ENCODE measurements at places on chromosomes 3 and 15.
A peak's percentile ranks its signal among the peaks of the same experiment; 100 is the strongest.

DNA sequence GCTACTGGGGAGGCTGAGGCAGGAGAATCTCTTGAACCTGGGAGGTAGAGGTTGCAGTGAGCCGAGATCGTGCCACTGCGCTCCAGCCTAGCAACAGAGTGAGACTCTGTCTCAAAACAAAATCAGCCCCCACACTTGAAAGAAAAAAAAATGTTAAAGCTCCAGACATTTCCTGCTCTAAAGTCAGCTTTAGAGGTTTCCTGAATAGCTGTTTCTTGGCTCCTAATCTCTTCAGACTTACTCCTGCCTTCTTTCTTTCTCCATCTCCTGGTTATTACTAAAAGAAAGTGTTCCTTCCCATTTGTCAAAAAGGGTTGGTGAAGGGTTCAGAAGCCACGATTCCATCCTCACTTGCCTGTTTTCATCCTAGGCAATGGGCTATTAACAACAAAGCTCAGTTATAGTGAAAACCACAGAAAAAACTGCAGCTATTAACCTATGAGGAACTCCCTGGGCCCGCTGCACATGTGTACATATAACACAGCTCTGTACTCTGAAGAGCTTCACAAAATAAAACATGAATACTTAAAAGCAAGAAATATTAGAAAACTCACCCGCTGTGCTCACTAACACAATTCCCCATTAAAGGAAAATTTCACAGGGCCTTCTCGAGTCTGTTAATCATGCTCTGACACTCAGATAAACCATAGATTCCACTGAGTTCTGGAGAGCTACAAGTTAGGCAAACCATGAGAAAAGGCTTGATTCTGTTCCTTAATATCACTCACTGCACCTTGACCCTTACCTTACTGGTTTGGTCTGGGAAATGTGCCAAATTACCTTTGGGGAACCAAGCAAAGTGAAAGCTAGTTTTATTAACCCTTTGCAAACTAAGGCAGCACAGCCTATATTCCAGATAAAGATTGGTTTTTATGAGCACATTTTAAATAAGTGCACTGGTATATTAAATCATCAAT, 89.9 kb upstream of the TSPAN3 start:
- DNase-seq = no peak

DNA sequence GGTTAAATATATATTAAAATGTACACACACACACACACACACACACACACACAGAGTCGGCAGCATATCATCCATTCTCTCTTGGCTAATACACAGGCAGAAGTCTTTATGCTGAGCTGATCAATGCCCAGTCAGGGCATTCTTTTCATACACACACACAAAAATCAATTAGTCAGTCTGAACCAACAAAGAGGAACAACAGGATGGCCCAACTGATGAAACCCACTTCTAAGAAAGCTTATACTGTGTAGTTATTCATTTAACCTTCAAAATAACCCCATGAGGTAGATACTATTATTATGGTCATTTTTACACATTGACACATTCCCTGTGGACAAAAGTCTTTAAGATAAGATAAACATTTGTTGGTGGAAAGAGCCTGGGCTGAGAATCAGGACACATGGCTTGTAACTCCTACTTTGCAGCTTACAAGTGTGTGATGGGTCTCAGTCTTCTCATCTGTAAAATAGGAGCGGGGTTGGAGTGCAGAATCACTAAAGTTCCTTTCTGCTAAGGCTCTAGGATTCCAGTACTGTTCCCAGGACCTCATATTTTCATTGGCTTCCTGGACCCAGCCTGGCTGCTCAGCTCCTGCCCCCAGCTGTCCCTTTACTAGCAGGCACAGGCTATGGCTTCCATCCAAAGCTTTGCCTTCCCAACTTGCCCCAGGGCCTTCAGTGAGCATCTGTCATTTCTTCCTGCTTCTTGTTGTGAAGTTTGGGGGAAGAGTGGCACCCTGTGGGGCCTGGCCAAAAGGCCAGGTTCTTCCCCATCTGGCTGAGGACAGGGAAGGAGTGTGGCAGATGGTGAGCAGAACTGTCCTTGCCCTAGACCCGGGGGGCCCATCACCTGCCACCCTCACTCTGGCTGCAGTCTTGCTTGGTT, 27.2 kb upstream of the GLCE start:
- peak; percentile 63 for DNase-seq

DNA sequence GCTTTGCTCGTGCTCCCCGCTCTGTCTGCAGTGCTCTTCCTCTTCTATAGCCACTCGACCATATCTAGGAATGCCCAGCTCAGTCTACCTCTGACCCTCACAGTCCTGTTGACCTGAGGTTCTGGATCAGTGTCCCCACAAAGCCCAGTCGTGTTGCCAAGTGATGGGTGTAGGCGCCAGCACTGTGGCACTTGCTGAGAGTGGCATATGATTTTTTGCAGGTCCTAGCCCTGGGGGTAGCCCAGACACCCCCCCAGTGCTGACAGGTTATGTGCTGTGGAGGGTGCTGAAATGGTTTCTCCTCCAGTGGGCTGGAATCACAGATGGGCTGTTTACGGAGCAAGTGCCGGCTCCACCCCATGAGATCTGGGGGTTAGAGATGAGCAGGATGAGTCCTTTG, 32.5 kb downstream of the ACAD9 start:
- no peak for DNase-seq

DNA sequence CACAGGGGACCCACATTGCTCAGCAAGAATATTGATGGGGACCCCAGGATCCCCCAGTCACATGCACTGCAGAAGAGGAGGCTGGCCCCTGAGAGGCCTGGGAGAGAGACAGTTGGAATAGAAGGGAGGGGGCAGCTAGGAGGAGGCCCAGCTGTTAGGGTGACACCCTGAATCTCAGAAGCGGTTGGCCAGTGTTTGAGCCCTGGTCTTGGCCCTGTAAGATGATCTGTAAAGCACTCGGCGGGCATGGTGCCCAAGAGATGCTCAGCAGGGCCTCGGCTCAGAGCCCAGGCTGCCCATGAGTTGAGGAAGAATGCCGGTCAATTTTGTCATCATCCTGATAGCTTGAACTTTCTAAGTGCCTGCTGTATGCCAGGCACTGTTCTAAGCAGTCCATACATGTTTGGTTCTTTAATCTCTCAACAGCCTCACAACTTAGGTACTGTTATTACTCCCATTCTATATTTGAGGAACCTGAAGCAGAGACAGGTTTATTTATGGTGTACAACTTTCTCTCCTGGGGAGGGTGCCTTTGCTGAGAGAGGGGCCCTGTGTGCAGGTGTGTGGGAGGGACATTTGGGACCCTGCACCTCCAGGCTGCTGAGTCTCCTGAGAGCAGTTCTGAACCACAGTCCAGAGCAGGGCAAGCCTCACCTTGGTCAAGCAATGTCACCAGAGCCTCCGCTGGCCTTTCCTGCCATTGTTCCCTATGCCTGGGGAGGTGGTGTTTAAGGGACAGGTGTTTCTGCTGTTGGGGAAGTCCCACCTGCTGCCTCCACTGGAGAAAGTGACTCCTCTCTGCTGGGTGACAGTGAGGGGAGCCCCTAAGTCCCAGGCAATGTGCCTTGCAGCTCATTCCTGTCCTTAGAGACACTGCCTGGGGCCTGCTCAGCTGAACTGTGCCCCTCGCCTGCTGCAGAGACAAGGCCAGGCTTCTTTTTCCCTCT, 26.0 kb downstream of the SLC6A6 start:
- no peak for DNase-seq

DNA sequence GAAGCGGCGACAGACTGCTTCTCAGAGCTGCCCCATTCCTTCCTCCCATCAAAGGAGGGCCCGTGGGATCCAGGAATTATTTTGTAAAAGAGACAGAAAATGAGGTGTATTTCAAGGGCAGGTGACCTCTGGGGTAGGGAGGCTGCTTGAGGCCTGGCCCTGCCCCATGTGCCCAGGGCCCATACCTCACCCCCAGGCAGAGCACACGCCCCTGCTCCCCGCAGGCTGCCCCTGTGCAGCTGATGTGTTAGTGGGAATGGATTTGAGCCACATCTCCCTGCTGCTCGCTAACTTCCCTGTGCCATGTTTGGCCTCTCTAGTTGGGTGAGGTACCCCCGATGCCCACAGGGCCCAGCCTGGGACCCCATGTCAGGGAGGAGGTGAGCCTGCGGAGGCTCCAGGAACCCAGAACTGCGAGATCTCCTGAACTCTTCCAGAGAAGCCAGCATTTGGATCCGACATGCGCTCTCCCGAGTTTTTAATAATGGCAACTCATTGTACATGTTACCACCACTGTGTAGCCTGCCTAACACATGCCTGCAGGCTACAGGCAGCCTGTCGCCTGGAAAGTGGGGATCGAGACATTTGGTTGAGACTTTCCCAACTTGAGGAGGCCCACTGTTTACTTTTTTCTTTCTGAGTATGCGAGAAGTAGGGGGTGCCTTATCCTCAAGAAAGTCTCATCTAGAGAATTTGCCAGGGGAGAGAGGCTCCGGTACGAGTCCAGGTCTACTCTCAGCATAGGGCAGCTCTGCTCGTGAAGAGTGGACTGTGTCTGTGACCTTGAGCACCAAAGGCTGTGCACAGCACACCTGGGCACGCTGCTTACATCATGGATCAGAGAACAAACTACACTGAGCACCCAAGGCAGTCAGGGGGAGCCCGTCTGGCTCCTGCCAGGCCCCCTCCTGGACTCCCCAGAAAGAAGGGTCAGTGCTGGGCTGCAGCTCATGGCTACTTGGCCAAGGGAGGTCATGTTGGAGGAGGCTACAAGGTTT, 36.1 kb downstream of the PCSK6 start:
- DNase-seq = no peak

Measured in inflammatory macrophage treated with lipopolysaccharide for 4 hours (primary cell).